ENCODE measurements at places on chromosomes 3 and 15.

DNA sequence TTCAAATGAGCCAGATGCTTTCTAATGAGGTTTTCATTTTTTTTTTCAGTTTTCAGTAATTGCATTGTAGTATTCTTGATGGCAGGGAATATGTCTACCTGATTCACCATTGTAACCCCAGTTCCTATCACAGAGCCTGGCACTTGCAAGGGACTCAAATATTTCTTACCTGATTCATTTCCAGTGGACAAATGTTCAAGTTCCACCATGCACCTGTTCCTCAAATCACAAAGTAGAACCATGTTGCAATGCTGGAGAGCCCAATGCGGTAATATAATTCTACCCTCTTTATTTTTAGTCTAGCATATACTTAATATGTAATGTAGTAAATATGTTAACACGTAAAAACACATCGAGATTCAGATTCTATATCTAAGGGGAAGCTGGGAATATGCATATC lies 722.6 kb downstream of the AGBL1 start:
- no peak for DNase-seq

DNA sequence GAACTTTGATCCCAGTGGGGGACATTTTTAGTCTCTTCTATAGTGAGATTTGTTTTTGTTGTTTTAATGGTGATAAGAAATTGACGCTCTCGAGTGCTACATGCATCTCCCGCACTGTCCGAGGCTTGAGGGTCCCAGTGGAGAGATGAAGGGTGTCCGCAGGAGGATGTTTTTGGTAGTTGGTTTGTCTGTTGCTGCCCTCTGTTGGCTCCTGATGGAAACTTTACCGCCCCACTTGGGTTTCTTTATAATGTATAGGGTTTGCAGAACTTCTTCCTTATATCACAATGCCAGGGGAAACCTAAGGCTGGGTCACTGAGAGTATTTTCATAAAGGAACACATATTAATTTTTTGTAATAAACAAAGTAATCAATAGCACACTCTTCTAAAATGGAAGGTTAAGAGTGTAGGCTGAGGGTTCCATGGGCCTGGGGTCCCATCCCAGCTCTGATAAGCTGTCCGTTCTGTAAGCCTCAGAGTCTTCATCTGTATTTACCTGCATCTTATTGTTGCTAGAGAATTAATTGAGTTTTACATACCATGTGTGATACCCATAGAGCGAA lies 185.3 kb upstream of the FEZF2 start:
- no peak for DNase-seq

GRCh38 chr15:99565049-99565298 lies 810 bp upstream of the MEF2A start:
- no peak for DNase-seq

DNA sequence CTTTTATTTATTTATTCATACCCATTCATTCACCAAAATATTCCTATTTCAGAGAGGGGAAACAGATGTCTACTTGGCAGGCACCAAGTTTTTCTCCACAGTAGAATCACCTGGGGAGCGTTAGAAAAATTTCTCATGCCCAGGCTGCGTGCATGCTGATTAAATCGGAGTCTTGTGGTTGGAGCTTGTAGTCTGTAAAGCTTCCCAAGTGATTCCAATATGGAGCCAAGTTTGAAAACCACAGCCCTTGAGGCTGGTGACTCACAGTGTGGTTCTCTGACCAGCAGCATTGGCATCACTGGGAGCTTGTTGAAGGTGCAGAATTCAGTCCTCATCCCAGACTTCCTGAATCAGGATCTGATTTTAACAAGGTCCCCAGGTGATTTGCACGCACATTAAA lies 49.7 kb downstream of the PDHB start:
- no peak for DNase-seq

GRCh38 chr3:103585809-103586208 lies 1151.0 kb downstream of the ZPLD1 start:
- no peak for DNase-seq

DNA sequence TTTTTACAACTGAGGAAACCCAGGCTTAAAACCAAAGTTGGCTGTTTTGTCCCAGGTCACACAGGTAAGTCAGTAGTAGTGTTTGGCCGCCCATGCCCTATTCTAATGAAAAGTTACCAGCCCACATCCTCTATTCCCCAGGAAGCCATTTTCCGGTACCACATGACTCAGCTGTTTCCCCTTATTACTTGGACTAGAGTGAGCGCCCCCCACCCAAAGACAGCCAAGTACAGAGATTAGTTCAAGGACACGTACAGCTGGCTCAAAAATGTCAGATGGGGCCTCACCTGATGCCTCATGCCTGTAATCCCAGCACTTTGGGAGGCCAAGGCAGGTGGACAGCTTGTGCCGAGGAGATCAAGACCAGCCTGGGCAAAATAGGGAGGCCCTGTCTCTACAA lies 8.5 kb upstream of the KLHL6 start:
- DNase-seq: no peak

GRCh38 chr3:168615493-168616020 lies 519.8 kb upstream of the GOLIM4 start:
- DNase-seq: no peak

DNA sequence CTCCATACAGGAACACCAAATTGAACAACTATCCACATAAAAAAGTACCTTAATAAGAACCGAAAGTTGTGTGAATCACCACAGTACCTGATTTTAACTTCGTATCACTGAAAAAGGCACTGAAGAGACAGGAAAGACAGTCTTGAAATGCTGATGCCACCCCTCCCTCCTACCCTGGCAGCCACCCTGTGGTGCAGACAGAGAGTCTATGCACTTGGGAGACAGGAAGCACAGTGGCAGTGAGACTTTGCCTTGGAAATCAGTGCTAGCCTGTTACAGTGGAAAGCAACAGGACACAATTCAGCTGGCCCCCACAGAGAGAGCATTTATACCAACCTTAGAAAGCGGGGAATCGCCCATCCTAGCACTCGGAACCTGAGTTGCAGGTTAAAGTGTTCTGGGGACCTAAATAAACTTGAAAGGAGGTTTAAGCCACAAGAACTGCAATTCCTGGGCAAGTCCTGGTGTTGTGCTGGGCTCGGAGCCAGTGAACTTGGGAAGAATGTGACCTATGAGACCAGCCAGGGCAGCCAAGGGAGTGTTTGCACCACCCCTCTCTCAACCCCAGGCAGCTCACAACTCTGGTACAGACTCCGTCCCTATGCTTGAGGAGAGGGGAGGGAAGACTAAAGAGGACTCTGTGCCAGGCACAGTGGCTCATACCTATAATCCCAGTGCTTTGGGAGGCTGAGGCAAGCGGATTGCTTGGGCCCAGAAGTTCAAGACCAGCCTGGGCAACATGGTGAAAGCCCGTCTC lies 240.1 kb downstream of the ISL2 start:
- no peak for DNase-seq

GRCh38 chr15:35168464-35168863 lies 83.4 kb upstream of the NANOGP8 start:
- DNase-seq: no peak
